ENCODE measurements at places on chromosomes 11 and 22.

- peak; percentile 43 for DNase-seq
Measured at GRCh38 chr11:61532134-61533038, 23.8 kb downstream of the LRRC10B start.

DNA sequence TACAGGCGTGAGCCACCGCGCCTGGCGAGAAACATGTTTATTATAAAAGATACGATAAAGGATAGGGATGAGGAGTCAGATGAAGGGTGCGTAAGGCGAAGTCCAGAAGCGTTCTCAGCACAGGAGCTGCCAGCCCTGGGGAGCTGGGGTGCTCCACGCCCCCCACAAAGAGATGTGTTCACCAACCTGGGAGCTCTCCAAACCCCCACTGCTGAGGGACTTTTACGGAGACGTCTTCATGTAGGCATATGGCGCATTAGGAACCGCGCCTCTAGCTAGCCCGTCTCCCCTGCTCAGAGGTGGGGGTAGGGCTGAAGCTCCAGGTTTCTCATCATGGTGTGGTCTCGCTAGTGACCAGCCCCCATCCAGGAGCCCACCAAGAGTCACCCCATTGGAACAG, 8.4 kb upstream of the ZBED4 start:
- DNase-seq = no peak

DNA sequence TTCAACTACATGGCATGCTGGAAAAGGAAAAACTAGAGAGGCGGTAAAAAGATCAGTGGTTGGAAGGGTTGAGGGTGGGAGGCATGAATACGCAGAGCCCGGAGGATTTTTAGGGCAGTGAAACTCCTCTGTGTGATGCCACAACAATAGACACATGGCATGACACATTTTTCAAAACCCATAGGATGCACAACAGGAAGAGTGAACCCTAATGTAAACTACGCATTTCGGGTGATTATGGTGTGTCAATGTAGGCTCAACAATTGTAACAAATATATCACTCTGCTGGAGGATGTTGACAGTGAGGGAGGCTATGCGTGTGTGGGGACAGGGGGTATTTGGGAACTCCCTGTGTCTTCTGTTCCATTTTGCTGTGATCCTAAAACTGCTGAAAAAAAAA, 15.7 kb upstream of the FAM83F start:
- no peak for DNase-seq

DNA sequence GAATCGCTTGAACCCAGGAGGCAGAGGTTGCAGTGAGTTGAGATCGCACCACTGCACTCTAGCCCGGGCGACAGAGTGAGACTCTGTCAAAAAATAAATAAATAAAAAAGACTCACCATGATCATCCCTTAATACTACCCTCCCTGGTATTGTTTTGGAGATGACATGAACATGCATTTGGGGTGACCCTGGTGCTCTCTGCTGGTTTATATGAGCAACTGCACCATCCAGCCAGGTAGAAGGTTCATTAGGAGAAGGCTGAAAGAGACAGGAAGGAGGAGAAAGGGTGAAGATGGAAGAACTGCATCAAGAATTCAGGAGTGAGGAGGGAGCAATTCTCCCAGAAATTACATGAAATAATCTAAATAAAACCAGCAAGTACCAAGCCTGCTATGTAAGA, 37.8 kb downstream of the SLC5A1 start:
- DNase-seq = peak; percentile 1

DNA sequence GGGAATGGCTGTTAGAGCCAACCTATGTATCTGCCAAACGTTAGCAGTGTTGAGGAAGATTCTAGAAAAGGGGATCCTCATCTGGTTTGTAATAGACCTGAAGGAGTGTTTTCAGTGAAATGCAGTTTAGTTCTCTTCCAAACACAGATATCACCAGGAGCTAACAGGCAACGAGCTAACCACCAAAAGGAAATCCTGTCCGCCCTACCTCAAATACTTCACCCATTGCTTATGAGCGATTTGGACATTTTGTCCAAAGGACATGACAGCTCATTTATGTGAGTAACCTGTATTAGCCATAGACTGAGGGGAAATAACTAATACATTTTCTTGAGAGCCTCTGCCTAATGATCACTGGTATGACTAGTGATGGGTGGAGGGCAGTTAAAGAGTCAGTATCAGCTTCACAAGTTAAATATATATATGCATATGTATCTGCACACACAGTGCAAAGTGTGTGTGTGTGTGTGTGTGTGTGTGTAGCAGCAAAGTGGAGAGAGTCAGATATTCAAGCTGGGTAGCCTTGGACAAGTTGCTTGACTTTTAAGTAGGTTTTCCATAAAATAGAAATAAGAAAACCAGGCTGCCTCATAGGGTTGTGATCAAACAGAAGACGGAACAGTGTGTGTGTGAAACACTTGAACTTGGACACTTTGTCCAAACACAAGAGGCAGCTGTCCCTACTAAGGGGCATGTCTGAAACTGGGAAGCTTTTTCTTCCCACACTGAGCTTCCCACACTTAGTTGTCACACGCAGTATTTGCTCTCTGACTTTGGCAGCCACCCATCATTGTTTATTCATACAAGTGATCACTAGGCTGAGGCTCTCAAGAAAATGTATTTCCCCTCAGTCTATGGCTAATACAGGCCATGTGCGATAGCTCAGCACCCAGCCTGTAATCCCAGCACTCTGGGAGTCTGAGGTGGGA, 940 bp upstream of the C11orf91 start:
- DNase-seq = no peak

GRCh38 chr11:61817471-61818202, 834 bp upstream of the FADS1 start:
- DNase-seq = no peak

All from activated CD4-positive, alpha-beta T cell treated with anti-CD3 and anti-CD28 coated beads for 24 hours (primary cell).